ENCODE measurements at places on chromosomes 12 and 14.
A peak's percentile ranks its signal among the peaks of the same experiment; 100 is the strongest.

DNA sequence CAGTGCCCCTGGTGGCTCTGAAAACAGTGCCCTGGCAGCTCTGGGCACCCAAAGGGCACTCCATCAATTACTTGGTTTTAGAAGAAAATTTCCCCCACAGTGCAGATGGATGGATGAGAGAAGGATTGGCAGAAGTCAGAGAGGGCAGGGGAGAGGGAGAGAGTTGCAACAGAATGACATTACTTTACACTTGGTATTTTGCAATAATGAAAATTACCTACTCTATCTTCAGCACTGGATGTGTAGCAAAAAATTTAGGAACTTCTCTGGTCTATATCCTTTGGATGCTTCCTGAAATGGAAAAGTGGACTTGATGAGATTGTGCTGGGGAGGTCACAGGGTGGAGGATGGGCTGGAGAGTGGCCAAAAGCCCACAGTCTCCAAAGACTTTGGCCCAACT is 193.2 kb downstream of the CHST11 start:
- no peak for DNase-seq

DNA sequence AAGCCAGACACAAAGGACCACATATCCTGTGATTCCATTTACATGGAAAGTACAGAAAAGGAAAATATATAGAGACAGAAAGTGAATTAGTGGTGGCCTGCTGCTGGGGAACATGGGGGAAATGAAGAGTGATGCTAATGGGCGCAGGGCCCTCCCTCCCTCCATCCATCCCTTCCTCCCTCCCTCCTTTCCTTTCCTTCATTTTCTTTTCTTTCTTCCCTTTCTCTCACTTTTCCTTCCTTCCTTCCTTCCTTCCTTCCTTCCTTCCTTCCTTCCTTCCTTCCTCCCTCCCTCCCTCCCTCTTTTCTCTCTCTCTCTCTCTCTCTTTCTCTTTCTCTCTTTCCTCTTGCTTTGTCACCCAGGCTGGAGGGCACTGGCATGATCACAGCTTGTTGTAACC is 37.3 kb downstream of the ARL6IP4 start:
- DNase-seq, result no peak

- no peak for DNase-seq
Observed at GRCh38 chr12:116343331-116343884, 65.9 kb upstream of the MED13L start.

DNA sequence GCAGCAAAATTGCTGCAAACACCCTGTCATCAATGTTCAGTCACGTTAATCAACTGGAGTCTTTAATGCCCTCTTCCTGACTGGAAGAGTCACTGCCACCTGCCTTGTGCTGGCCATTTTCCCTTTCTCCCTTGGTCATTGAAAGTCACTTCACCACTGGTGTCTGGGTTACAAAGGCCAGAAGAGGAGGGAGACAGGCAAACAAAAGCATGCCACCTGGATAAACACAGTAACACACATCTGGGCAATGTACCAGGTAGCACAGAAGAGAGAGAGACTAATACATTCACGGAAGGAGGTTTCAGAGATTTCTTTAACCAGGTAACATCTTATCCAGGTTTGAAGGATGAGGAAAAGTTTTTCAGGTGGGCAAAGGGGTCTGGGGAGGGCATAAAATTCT is 32.7 kb downstream of the GPHB5 start:
- DNase-seq, result peak; percentile 71

GRCh38 chr14:104895207-104895785 is 29.4 kb upstream of the PLD4 start:
- DNase-seq, result no peak

DNA sequence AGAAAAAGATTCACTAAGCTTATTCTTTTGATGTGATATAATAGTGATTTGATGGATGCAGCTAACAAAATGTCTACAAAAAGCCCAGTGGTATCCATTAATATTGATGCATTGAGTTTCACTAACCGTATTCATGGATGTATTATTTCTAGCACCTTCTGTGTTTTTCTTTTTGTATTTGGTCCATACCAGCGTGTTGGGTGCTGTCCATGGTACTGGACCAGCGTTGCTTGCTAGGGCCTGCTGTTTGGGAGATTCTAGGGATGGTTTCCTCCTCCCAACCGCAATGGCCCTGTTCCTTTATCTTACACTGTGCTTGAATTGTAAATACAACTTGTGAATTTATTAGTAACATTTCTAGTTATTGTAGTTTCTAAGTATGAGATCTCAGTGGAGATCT is 31.7 kb downstream of the ANO4 start:
- no peak for DNase-seq

- no peak for DNase-seq
Observed at GRCh38 chr12:28032811-28033537, 60.4 kb upstream of the PTHLH start.

- no peak for DNase-seq
Observed at GRCh38 chr14:99436247-99437180, 44.1 kb downstream of the SETD3 start.

DNA sequence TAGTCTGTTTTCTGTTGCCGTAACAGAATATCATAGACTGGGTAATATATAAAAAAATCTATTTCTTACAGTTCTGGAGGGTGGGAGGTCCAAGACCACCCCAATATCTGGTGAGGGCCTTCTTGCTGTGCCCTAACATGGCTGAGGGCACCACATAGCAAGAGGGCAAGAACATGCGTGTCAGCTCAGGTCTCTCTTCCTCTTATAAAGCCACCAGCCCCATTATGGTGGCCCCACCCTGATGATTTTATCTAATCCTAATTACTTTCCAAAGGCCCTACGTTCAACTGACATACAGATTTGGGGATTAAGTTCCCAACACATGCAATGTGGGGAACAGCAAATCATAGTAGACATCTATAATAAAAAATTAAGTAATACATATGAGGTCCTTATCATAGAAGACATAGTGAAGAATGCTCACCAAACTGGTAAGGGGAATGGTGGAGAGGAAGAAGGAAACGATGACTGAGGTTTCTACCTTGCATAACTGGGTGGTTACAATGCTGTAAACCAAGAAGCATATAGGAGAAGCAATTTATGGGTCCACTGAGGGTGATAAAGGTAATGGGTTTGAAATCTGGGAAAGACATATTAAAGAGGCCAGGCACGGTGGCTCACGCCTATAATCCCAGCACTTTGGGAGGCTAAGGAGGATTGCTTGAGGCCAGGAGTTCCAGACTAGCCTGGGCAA is 27.0 kb downstream of the BTBD7 start:
- no peak for DNase-seq

DNA sequence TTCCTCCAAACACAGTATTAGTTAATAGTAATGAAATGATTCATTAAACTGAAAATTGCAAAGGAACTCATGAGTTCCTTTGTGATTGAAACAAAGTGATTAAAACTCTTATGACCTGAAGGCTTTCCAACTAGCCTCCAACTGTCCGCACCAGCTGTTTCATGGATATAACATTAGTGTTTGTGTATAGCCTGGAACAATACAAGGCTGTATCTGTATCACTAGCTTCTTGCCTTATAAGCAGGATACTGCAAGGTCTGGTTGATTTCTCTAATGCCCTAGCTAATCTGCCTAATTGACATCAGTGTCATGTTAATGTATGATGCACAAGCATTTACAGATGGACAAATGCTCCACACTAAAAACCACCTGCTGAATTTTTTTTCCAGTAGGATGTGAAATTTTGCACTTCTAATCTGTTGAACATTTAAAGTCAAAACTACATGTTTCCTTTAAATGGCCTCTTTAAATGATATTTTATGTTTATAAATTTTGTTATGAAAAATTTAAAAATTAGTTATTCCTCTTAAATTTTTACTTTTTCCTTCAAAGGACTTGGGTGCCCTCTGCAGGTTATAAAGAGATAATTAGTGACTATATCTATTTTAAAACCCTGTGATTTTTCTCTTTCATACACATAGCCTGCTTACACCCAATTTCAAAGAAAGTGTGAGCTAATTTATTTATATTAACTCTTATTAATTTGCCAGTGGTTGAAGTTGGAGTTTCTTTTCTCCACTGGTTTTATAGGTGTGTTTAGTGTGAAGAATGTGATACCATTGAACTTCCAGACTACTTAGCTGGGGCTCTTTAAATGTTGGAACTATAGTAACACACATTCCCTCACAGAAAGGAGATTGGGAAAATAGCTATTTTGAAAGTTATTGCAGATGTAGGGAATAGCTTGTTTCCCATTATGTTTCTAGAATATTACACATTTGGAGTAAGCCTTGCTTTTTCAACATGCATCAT is 25.4 kb downstream of the AP5M1 start:
- DNase-seq, result no peak

GRCh38 chr12:27506645-27507189 is 17.3 kb upstream of the PPFIBP1 start:
- DNase-seq, result no peak

GRCh38 chr14:50676814-50677516 is 8.9 kb upstream of the SAV1 start:
- no peak for DNase-seq

- DNase-seq, result no peak
Observed at GRCh38 chr14:21617614-21618013, 17.1 kb downstream of the OR10G2 start.

GRCh38 chr14:100108840-100109593 is 43.8 kb downstream of the EVL start:
- no peak for DNase-seq

DNA sequence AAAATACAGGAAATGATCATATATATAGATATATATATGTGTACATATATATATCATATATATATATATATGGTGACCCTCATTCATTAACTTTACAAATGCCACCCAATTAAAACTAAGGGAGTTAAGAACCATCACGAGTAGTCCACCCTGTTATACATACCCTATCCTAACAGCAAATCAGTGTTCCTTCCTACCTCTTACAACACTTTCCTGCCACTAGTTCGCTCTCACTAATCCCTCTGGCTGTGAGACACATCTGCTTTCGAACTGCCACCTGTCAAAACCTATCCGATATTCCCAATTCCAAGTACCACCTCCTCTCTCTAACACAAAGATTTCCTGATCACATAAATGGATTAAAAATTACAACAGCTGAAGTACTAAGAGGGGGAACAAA is 100.5 kb downstream of the EEA1 start:
- no peak for DNase-seq

GRCh38 chr12:48973941-48974673 is 2.6 kb upstream of the WNT10B start:
- no peak for DNase-seq

DNA sequence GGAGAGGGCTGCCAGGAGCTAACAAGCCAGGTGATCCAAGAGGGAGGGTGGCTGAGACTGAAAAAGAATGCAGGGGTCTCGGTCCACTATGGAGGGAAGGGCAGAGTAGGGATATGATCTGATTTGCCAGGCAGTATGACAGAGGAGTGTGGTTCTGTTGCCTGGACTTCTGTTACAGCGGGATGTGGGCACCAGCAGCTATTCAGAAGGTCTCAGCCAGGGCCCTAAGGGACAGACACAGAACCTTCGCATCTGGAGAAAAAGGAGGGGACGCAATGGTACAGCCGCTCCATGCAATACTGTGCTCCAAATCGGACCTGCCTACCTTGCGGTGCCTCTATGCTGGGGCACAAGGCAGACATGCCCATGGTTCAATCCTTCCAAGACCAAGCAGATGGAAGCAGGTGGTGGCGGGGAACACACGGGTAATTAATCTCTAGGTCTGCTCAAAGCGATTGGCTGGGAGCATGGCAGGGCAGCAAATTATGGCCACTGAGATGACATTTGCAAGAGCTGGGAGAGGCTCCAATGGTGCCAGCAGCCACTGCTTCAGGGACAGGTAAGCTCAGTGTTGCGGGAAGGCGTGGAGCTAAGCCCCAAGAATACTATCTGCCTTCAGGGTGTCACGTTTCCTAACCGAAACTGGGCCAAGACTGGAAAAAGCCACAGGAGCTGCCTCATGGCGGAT is 185.5 kb downstream of the FOXN3 start:
- no peak for DNase-seq

- no peak for DNase-seq
Observed at GRCh38 chr12:54287261-54288157, 7.0 kb downstream of the HNRNPA1 start.

DNA sequence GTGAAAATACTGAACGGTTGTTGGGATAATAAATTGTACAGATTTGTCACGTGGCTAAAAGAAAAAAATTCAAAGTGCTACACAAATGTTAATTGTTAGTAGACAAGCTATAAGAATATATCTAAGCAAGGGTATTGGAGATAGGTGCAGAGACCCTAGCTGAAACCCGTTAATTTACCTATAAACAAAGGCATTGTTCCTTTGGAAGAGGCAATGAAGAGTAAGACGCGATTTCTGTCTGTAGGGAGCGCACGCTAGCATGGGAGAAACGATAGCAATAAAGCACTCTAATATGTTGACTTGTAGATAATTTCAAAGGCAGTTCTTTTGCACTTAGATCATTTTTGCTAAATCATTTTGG is 565 bp downstream of the CCDC77 start:
- no peak for DNase-seq

GRCh38 chr14:104428860-104429259 is 150.7 kb upstream of the C14orf180 start:
- DNase-seq, result no peak

DNA sequence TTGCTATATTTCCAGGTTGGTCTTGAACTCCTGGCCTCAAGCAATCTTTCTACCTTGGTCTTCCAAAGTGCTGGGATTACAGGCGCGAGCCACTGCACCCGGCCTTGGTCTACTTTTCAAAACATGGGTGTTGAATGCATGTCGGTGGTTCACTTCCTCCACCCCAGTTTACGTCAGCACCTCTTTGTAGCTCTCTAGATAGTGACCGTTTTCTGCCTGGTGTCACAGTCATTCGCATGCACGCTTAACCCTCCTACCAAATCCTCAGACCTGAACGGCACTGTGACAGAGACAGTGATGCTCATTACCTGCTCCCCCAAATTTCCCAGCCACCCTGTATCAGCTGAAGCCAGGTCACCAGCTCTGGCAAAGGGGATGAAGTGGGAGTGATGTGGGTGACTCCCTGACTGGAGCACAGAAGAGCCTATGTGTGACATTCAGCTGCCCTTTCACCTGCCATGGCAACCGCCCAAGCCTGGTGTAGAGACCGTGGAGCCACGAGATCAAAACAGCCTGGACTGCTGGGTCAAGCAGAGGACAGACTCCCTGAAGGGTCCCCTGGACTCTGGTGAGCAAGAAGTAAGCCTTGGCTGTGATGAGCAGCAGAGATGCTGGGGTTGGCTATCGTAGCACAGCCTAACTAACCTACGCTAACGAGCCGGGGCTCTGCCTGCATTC is 66.2 kb upstream of the GPR68 start:
- no peak for DNase-seq
